ENCODE measurements at places on chromosomes 6 and 20. TPM values are rescaled to one million over a fixed set of nuclear protein-coding genes. Genes with fewer than 3 reads are reported as not detected.

CCN6 gene
- total RNA-seq, result not detected

RIMS1 gene
- total RNA-seq, result not detected

COL19A1 gene
- not detected for total RNA-seq

ADGRG6 gene
- total RNA-seq, result 30.3 TPM

DDR1 gene
- total RNA-seq, result 267 TPM

PAX1 gene
- not detected for total RNA-seq

TMEM244 gene
- total RNA-seq, result not detected

NUP153 gene
- 74.1 TPM for total RNA-seq

NAPB gene
- 16.5 TPM for total RNA-seq

ZBTB46 gene
- 4.9 TPM for total RNA-seq

GSTA3 gene
- total RNA-seq, result not detected

RCAN2 gene
- 0.44 TPM for total RNA-seq

ARMC12 gene
- 0.57 TPM for total RNA-seq

PNPLA1 gene
- total RNA-seq, result not detected

BCKDHB gene
- total RNA-seq, result 29.7 TPM

CBFA2T2 gene
- 20.0 TPM for total RNA-seq

RBPJL gene
- total RNA-seq, result not detected

CYP24A1 gene
- total RNA-seq, result 4.9 TPM

PTCHD4 gene
- total RNA-seq, result 0.15 TPM

HLA-DMB gene
- 1.1 TPM for total RNA-seq

RNF144B gene
- total RNA-seq, result 34.5 TPM

CTAGE9 gene
- not detected for total RNA-seq

PRR18 gene
- not detected for total RNA-seq

JPH2 gene
- 41.1 TPM for total RNA-seq

FOXC1 gene
- 18.6 TPM for total RNA-seq

DLGAP4 gene
- 63.0 TPM for total RNA-seq

SLC22A2 gene
- not detected for total RNA-seq

OR2B3 gene
- total RNA-seq, result not detected

CD109 gene
- total RNA-seq, result 46.8 TPM

E2F3 gene
- total RNA-seq, result 20.0 TPM

HAO1 gene
- not detected for total RNA-seq

ARMH2 gene
- not detected for total RNA-seq

SLC52A3 gene
- total RNA-seq, result 6.9 TPM

ABT1 gene
- total RNA-seq, result 16.8 TPM

LRFN2 gene
- not detected for total RNA-seq

GATA5 gene
- 2.1 TPM for total RNA-seq

LY6G6F gene
- not detected for total RNA-seq

SSTR4 gene
- total RNA-seq, result not detected

LZTS3 gene
- 10.4 TPM for total RNA-seq

BHLHE23 gene
- total RNA-seq, result not detected

FILIP1 gene
- total RNA-seq, result 0.15 TPM

GPR6 gene
- not detected for total RNA-seq

PARD6B gene
- total RNA-seq, result 80.3 TPM

RAD21L1 gene
- total RNA-seq, result 0.60 TPM

PRKN gene
- not detected for total RNA-seq

TMC2 gene
- total RNA-seq, result not detected

ELOVL5 gene
- 71.3 TPM for total RNA-seq

SCRT2 gene
- not detected for total RNA-seq

NSFL1C gene
- total RNA-seq, result 160 TPM

CLPSL1 gene
- not detected for total RNA-seq

BNIP5 gene
- not detected for total RNA-seq

NNAT gene
- total RNA-seq, result not detected
